ENCODE measurements at places on chromosomes 16 and 17.

GRCh38 chr17:50181144-50181543 is 15.3 kb downstream of the SGCA start:
- no peak for DNase-seq

DNA sequence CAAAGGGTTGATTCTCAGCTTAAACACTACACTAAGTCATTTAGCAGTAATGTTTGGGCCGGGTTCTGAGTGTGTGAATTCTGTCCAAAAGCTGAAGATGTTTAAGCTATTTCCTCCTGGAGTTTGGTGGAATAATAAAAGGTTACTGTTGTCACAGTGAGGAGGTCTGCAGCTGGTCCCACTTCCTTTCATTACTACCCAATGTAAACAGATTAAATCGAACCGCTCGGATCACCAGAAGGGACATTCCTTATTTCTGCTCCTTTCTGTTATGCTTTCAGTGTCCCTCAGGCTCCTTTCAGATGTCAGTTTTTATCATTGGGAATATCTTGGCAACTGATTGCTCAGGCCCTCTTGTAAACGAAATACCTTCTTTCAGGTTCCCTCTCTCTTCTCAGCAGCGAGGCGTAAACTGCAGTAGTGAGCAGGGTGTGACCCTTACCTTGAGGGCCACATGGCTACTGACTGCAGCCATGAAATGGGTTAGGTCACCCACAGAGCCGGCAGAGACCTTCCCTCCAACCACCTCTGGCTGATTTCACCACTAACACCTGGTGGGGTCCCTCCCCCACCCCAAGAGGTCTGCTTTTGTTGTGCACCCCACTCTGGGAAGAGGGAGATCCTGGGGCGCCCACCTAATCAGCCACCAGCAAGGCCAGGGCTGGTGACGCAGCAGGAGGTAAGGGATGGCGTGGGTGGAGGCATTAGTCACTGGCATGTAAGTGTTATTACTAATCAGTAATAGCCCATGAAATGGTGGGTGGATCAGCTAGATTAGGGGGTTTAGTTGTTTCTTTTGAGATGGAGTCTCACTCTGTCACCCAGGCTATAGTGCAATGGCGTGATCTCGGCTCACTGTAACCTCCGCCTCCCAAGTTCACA is 117.6 kb downstream of the VPS53 start:
- DNase-seq, result no peak

GRCh38 chr16:86978445-86979030 is 338.7 kb downstream of the C16orf95 start:
- DNase-seq, result no peak

DNA sequence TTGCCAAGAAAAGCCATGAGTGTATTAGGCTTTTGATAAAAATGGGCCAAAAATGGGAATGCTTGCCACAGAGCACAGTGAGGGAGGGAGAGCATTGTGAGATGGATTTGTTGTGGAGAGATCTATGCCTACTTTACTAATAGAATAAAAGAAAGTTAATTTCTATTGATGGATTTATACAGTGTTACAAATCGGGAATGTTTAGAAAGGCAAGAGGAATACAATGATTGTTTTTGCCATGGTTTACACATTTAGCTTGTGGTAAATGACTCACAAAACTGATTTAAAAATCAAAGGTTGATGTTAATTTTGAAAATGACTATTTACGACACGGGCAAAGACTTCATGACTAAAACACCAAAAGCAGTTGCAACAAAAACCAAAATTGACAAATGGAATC is 16.6 kb downstream of the CCL4 start:
- no peak for DNase-seq

DNA sequence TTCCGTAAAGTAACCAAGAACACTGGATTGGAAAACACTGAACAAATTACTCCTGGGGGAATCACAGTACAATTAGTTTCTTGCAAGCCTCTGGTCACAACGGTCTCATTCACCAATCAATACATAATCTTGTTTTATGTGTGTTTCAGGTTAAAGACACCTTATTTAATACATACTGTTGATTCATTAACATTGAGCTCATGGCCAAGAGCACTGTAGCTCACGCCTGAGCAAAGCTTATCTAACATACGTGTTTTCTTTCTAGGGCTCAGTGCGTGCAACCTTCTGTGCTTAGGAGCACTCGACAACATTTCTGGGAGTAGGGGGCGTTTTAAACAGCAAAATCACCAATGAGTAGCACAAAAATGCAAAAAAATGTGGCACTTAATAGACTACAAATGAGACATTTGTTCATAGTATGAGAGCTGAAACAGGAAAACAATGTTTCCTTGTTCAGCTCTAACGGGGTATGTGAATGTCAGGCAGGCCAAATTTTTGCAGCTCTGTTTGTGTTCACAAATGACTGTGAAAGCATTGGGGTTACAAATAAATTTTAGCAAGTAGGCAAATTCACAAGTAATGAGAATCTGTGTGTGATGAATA is 206.2 kb downstream of the CNTNAP4 start:
- no peak for DNase-seq

DNA sequence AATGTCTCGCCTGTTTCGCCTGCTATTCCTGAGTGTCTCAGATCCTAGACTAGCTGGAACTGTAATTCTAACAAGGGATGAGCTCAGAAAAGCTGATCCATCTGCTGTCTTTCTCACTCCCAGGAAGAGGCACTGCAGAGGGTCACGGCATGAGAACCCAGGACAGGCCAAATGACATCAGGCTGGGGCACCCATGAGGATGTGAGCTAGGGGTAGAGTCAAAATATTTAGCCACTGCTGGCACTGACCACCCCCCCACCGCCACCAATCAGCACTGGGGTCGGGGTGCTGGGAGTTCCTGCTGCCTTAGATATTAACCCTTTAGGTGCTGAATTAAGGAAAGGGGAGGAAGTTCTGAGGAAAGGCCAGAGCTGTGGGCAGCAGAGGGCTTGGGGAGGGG is 112.4 kb downstream of the IRX3 start:
- no peak for DNase-seq

GRCh38 chr17:49486012-49486641 is 9.0 kb upstream of the NGFR start:
- no peak for DNase-seq

DNA sequence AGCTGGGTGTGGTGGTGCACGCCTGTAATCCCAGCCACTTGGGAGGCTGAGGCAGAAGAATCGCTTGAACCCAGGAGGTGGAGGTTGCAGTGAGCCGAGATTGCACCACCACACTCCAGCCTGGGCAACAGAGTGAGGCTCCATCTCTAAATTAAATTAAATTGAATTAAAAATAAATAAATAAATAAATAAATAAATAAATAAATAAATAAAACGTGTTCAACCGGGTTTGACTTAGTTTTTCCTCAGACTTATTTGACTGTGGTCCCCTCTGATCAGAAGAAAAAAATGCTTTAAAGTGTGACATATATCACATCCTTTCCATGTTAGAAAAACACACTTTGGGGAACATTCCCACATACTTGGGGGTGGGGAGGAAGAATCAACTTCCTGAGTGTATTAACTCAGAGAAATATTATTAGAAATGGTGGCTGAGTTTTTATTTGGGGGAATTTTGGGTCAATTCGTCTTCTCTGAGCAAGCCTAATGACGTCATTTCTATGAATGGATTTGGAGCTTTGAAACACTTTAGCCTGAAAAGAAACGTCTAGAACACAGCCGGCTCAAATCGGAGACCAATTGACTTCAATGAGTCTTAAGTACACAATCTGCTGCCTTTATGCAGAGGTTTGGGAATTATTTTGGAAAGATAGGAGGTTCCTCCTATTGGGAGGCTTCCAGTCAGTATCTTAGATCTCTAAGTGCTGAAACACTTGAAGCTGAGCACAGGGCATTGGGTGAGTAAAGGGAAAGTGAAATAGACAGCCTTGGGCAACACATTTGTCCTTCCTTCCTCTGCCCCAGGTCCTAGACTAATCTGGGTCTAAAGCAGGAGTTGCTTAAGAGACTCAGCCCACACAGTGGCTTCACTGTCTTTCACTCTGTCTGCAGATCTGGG is 132.6 kb downstream of the PITPNC1 start:
- no peak for DNase-seq

GRCh38 chr17:80243526-80244433 is 16.9 kb upstream of the RNF213 start:
- no peak for DNase-seq

- no peak for DNase-seq
Measured at GRCh38 chr16:81650982-81651562, 128.0 kb upstream of the PLCG2 start.

DNA sequence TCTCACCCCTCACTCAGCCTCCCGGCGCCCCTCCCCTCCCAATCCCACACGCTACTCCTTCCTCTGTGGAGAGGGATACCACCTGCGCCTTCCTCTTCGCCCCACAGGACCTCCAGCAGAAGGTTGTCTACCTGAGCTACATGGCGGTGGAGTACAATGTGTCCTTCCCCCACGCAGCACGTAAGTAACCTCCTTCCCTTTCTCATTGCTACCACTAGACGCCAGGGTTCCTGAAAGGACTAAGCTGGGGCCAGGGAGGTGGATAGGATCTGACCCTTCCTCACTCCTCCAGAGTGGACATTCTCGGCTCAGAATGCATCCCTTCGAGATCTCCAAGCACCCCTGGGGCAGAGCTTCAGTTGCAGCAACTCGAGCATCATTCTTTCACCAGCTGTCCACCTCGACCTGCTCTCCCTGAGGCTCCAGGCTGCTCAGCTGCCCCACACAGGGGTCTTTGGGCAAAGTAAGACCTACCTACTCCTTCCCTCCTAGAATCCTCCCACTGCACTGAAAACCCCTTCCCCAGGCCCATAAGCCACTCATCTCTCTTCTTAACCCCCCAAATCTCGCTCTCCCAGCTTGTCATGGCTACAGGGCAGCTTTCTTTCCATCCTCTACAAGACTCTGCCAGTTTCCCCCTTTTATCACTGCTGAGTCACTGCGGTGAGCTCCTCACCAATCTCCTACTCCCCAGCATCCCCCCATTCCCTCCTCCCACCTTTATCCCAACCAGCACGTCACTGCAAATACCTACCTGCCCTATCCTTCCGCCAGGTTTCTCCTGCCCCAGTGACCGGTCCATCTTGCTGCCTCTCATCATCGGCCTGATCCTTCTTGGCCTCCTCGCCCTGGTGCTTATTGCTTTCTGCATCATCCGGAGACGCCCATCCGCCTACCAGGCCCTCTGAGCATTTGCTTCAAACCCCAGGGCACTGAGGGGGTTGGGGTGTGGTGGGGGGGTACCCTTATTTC is 1.5 kb downstream of the CD68 start:
- no peak for DNase-seq

DNA sequence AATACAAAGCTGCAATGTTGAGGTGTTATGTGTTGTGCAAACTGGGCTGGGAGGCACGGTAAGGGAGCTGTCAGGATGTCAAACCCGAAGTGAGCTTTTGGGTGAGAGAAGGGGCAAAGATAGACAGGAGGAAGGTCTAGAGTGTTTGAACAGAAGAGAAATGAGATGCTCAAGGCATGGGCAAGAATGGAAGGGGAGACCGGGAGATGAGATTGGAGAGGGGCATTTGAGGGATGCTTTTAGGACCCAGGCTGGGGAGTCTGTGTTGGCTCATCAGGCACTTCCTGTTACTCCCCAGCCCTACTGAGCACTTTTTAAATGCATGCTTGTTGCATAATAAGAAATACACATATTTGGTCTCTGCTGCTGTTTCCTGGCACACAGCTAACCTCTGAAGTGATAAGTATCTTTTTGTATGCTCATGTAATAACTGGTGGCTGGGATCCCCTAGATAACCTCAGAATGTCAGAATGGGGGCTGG is 13.7 kb downstream of the UNC45B start:
- DNase-seq, result no peak

DNA sequence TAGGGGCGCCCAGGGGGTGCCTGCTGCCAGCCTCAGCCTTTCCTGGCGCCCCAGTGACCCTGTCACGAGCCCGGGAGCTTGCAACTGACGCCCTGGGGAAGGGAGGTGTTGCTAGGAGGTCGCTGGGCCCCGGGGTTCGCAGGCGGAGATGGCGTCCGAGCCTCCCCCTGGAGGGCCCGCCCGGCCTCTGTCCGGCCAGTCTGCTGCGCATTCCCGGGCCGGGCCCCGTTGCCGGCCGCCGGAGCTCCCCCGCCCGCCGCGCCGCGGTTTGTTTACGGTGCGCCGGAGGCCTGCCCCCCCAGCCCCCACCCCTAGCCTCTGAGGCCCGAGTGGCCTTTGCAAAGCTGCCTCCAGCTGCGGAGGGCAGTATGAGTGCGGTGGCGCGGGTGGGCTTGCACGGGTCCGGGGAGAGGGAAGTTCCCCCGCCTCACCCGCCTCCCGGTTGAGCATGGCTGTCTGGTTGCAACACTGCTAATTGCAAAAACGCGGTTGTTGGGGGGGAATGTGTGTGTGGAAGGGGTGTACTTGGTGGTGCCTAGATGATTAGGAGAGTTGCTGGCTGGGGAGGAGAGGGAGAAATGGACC is 514 bp downstream of the THRA start:
- DNase-seq, result no peak

DNA sequence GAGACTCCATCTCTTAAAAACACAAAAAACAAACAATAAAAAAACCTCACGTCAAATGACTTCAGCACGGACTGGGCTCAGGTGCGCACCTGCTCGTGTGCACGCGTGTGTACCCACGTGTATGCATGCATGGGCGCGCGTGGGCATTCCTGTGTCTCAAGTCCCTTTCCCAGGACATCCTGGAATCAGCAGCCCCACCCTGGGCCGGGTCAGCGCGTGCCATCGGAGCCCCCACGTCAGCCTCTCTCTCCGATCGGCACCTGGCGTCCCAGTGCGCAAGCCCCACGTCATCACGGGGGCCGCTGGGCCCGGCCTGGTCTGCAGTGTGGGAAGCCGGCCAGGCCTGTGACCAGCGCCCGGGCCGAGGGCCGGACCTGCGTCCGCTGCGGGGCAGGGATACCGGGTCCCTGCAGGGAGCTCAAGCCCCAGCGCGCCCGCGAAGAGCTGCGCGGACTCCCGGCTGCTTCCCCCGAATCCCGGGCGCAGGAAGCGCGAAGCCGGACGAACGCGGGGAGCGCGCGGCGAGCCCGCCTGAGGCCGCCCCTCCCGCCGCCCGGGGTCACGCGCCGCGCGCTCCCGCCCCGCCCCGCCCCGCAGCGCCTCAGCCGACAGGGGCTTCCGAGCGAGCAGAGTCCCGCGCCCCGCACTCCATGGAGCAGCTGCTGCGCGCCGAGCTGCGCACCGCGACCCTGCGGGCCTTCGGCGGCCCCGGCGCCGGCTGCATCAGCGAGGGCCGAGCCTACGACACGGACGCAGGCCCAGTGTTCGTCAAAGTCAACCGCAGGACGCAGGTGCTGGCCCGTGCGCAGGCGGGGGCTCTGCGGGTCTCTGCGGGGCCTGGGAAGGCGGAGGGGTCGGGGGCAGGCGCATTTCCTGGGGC is at the start of gene FN3K:
FN3K (plus strand) TSS at position 629 of the 880 bp plus-strand sequence; CDS start at position 651, 22 bp downstream.
- DNase-seq, result no peak

All from activated B cell treated with CpG ODN at 0.5 μM for 24 hours (primary cell).